Subcutaneous adipose tissue (tissue), 4 donors: ENCODE measurements at places on chromosomes 3 and 15. TPM values are rescaled to one million over a fixed set of nuclear protein-coding genes. Genes with fewer than 3 reads are reported as not detected.

SYNM gene
- 26.7 TPM for total RNA-seq

VGLL3 gene
- total RNA-seq, result 60.5 TPM

RLBP1 gene
- total RNA-seq, result not detected

IL12A gene
- not detected for total RNA-seq

SLC28A1 gene
- not detected for total RNA-seq

IQCF5 gene
- not detected for total RNA-seq

COMMD2 gene
- 23.6 TPM for total RNA-seq

ROPN1B gene
- not detected for total RNA-seq

SLC51B gene
- total RNA-seq, result not detected

LINGO1 gene
- total RNA-seq, result 0.49 TPM

PRR20G gene
- not detected for total RNA-seq

CADM2 gene
- 1.0 TPM for total RNA-seq

GOLGA8N gene
- total RNA-seq, result 19.6 TPM

TM4SF18 gene
- total RNA-seq, result 19.4 TPM

CCR1 gene
- 20.4 TPM for total RNA-seq

CPNE9 gene
- total RNA-seq, result not detected

LEO1 gene
- total RNA-seq, result 10.5 TPM

SHF gene
- 2.4 TPM for total RNA-seq

SNURF gene
- not detected for total RNA-seq

FHIT gene
- 10.0 TPM for total RNA-seq

ITPKA gene
- 0.34 TPM for total RNA-seq

CPLX3 gene
- total RNA-seq, result not detected

RASL12 gene
- 13.6 TPM for total RNA-seq

SLC35G2 gene
- 15.1 TPM for total RNA-seq

CDHR4 gene
- total RNA-seq, result not detected

C3orf49 gene
- total RNA-seq, result not detected

PLSCR5 gene
- not detected for total RNA-seq

PLA2G4E gene
- total RNA-seq, result not detected

SATB1 gene
- total RNA-seq, result 47.9 TPM

TBL1XR1 gene
- 103 TPM for total RNA-seq
